ENCODE measurements at places on chromosomes 5 and 9. TPM values are rescaled to one million over a fixed set of nuclear protein-coding genes. Genes with fewer than 3 reads are reported as not detected.

PCDHA13 gene
- total RNA-seq, result not detected

SPINK9 gene
- total RNA-seq, result not detected

DNA sequence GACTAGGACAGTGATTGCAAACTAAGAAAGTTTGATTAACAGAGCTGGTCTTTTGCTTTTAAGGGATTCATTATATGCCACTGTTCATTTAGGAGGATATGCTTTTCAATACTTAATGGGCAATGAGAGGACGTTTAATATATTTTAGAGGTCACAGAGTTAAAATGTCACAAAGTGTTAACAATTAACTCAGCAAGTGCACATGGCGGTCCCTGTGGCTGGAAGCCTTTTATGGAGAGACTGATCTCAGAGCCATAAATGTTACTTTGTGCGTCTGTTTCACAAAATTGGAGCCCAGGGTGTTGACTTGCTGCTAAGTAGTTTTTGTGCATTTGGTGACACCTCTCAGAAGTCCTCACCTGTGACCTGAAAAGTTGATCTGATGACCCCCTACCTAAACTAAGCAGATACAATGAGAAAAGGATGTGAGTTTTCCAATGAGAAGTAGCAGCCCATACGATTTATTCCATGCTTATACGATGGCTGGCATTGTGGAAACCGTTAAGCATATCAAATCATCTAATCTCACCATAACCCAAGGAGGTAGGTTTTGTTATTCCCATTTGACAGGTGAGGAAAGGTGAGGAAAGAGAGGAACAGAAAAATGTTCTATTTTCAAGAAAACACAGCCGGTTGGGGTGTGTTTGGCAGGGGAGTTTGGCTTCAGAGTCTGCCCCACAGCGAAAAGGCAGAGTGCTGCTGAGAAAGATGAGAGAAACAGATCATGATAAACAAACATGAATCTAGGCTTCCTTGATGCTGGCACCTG is 64.4 kb downstream of the CMYA5 start:
- no peak for DNase-seq

- no peak for DNase-seq
Measured at GRCh38 chr5:41519801-41520200, 9.4 kb upstream of the PLCXD3 start.

DNA sequence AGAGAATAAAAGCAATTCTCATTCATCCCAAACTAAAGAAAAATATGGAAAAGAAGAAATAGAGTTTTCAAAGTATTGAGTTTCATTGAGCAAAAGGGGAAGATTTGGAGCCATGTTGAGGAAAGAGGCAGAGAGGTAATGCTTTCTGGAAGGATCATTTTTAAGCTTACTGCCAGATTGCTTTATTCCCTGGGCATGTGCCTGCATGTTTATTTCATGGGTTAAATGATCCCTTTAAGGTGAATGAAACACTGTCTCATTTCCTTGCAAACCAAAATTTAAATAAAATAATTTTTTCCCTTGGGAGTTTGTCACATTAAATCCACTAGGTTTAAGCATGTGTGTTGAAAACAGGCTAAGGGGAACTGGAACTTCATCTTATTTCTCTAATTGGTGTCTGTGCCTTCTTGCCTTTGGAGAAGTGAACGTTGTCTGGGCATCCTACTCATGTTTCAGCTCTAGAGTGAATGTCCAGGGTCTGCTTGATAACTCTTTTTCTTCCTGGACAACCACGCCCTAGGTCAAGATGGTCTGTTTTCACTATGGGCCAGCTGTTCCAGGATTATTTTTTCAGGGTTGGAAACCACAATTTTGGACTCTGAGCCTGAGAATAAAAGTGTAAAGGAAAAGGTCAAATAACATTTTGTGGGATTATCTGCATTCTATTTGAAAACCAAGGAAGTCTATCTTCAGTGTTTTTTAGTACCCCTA is 114.1 kb upstream of the ELL2 start:
- DNase-seq, result no peak

GRCh38 chr9:122207096-122207495 is 21.7 kb downstream of the LHX6 start:
- DNase-seq, result no peak

- no peak for DNase-seq
Measured at GRCh38 chr5:476102-476813, 33.3 kb downstream of the EXOC3 start.

DNA sequence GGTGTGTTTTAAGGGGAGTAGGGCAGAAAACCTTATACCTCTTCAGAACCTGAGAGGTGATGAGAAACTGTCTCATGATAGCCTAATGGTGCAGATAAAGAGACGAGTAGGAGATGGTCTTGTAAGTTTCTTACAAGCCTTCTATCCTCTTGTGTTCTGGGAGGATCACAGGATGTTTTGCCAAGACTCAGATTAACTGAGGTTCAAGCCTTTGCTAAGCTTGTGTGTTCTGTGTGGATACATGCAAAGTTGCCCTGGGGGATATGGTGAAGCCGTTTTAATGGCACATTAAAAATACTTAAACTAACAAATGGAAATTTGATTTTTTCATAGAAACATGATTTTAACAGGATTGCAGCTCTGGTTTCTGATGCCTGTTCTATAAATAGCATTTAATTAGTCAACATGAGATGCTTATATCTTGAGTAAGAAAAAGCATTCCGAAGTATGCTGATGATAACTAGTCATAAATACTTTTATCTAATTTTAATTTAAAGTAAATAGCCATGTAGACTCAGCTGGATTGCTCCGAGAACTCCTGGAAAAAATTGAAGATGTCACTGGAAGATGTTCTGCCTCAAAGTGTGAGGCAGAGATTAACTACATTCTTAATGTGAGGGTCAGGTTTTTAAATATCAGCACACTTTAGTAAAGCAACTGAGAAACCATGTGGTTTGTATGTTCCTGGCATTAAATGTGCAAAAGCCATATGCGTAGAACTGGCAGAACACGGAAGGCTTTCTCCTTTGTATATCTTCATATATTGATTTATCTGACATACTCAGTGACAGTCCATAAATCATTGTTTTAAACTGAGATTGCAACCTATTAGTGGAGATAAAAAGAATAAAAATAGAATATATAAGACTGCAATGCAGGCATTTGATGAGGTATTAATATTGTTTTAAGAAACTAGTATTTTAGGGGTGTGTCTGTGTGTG is 53.7 kb downstream of the IPO11 start:
- DNase-seq, result no peak

GRCh38 chr5:180289433-180289832 is 2.5 kb downstream of the MAPK9 start:
- no peak for DNase-seq

GRCh38 chr9:85522459-85523092 is 219.2 kb downstream of the AGTPBP1 start:
- DNase-seq, result no peak

Measured in T-helper 17 cell (primary cell).